ENCODE measurements at places on chromosomes 12 and 14.

DNA sequence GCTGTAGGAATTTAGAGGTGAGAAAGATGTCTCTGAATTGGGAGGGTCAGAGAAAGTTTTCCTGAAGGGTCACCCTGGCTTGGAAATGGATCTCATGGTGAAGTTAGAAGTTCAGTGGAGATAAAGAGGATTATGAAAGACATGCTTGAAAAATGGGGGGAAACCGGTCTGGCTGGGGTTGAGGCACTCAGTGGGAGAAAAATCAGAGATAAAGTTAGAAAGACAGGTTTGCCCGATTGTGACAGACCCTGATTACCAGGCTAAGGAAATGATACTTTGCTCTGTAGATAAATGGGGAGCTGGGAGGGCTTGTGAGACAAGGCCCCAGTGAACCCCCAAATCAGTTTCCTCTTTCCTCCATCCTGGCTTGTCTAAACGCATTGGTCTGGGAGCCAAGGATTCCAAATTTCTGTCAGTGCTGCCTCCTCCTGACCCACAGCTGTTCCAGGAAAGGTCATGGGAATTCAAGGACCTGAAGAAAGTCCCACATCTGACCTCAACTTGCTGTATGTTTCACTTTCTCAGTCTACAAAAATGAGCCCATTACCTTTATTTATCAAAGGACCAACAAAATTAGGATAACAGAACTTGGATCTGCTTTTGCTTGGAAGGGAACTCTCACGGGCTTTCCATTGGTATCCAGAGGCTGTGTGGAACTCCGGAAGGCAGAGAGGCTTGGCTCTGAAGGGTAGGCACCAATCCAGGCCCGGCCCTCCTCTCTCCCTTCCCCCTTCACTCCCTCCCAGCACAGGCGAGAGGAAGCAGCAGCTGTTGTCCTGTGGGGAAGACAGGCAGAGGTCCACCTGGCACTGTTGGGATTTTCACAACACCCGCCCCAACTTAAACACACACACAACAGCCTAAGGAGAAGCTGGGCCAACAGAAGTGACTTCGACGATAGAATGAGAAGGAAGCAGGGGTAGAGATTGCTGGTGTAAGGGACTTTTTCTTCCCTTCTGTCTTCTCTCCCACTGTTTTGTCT, 3.4 kb upstream of the RNASE7 start:
- no peak for DNase-seq

DNA sequence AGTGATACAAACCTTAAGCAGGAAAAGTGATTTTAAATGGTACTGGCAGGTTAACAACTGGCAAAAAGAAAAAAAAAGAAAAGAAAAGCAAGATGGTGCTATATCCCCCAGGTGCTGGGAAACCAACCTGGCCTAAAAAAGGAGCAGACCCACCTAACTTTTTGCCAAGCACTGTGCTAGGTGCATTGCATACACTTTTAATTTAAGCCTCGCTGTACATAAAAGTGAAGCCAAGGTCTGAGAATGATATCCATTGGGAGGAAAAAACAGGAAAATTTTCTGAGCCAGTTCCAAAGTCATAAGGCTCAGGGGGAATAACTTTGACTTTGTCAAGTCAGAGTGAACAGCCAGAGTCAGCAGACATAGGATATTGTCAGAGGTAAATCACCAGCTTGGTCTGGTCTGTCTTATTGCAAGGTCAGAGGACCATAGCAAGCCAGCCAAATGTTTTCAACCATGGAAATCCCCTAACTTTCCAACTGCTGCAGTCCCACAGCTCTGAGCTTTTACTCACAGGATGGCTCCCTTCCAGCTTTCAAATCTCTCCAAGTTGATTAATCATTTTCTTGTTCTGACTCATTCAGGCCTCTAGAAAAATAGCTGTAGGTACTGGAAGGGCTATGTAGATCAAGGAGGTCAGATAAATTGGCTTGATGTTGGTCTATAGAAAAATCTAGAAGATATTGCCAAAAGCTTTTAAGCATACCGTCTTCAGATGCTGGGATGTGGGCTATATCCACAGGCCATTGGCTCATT, 412.9 kb downstream of the RAD51B start:
- no peak for DNase-seq

GRCh38 chr12:96201272-96202227, 7.4 kb downstream of the ELK3 start:
- DNase-seq = no peak

DNA sequence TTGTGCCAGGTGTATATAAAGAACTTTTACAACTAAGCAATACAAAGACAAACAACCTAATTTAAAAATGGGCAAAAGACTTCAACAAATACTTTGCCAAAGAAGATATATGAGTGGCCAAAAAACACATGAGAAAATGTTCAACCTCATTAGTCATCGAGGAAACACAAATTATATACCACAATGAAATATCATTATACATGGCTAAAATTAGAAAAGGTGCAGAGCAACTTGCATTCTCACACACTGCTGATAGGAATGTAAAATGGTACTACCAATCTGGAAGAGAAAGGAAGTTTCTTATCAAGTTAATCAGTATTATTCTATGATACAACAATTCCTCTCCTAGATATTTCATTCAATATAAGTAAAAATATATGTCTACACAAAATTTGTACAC, 131.6 kb upstream of the FRMD6 start:
- DNase-seq = no peak

- DNase-seq = no peak
These were observed 14.4 kb downstream of the ADCY6 start for GRCh38 chr12:48774516-48774915.

- DNase-seq = no peak
These were observed 88.4 kb downstream of the BCAT1 start for GRCh38 chr12:24860546-24860945.

Measured in activated CD4-positive, CD25-positive, alpha-beta regulatory T cell treated with anti-CD3 and anti-CD28 coated beads, Interleukin-2, amount 50 U/mL, for 72 hours (primary cell).